ENCODE measurements at places on chromosomes 13 and 19.

DNA sequence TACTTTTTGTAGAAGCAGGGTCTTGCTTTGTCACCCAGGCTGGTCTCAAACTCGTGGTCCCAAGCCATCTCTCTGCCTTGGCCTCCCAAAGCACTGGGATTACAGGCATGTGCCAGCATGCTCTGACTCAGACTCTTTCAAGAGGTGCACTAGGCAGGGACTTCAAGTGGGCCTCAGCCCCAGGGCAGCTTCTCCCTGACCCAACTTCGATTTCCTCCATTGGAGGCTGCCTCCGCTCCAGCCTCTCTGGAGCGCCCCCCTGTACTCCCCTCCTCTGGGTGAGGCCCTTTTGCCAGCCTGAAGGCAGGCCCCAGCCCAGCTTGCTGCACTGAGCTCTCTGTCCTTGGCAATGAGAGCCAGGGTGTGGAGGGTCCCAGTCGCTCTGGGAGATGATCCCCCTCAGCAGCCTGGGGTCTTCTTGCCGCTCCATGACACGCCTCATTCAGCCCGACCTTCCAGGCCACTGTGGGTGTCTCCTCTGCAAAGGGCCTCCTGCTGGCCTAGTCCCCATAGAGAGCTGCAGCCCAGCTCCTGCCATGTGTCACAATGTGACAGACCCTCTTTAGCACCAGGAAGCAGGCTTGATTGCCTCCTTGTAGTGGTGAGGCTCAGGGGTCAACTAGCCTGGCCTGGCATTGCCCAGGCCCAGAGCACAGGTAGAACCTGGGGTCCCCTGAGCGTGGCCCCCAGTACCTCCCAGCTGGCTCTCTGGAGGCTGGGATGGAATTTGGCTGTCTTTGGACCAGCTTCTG, 16.4 kb downstream of the CARM1 start:
- DNase-seq = no peak

DNA sequence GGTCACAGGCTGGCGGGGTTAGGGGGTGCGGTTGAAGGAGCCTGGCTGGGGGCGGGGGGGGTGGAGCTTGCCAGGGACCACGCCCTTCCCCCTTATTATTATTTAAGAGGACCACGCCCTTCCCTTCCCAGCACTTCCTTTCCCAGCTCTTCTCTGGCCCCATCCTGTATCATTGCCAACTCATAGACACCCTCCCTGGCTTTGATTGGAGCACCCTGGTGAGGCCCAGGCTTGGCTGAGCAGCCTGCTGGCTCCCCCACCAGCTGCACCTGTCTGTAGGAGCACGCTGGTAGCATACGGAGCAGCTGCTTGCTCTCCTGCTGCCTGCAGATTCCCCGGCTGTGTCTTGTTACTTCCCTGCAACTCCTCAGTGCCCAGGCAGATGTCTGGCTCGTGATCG, 62.5 kb upstream of the PDX1 start:
- peak; percentile 12 for DNase-seq

- peak; percentile 51 for DNase-seq
Observed at GRCh38 chr19:10390652-10391286, 10.4 kb upstream of the TYK2 start.

- DNase-seq = no peak
Observed at GRCh38 chr13:30774214-30774730, 38.9 kb downstream of the ALOX5AP start.

- no peak for DNase-seq
Observed at GRCh38 chr19:9166846-9167245, 11.9 kb upstream of the OR7D2 start.

DNA sequence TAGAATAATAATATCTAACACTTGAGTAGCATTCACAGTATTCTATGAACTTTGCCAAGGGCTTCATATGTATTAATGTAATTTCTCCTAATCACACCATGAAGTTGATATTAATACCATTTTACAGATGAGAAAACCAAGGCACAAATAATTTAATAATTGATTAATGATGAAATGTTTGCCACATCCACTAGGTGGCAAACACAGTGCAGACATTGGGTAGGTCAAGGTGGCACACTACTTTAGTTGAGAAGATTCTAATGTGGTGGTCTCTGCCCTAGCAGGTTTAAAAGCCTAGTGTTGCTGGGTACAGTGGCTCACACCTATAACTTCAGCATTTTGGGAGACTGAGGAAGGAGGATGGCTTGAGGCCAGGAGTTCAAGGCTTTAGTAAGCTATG, 412.4 kb downstream of the SUCLA2 start:
- DNase-seq = no peak

DNA sequence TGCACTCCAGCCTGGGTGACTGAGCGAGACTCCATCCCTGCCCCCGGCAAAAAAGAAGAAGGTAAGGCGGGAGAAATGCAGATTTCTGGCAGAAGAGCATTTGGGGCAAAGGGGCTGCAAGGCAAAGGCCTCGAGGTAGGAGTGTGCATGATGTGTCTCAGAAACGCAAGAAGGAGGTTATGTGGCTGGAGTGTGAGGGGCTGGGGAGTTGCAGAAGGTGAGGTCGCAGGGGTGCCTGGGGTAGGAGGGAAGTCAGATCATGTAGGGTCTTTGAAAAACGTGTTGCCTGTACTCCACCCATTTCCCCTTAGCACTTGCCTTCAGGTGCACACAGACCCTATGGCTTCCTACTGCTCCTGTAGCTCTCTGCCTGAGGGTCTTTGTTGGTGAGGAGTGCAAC, 29.9 kb downstream of the KCTD15 start:
- no peak for DNase-seq

GRCh38 chr13:23620211-23620610, 50.0 kb downstream of the TNFRSF19 start:
- DNase-seq = no peak

DNA sequence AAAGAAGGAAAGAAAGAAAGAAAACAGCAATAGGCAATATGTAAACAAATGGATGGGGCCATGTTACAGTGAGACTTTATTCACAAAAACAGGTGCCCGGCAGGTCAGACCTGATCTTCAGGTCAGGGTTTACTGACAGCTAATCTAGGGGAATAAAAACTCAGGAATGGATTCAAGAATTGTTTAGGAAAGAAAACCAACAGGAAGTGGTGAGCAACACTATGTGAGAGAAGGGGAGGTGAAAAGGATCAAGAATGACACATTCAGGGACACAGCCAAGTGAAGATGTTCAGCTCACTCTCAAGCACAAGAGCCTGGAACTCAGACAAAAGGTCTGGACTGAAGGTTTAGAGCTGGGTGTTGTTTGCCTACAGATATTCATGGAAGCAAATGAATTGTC, 244.5 kb downstream of the EFNB2 start:
- DNase-seq = no peak

DNA sequence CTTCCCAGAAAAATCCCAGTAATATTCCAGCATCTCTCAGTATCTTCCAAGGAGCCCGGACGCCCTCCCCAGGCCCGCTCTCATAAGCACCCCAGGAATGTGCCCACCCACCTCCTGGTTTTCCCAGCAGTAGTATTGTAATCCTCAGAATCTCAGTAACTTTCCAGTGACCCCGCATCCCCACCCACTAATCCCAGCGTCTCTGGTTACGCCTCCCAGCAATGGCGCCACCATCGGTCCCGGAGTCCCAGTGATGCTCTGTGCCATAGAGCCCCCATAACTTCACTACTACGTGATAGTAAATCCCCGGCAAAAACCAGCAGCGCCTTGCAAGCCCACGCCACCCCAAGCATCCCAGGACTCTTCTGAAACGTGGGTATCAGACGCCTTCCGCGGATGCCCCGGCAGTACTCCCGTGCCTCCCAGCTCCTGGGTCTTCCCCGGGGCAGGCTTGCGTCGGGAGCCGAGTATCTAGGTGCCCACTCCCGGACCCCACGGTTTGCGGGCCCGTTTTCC, 928 bp upstream of the PNPLA6 start:
- peak; percentile 29 for DNase-seq
